ENCODE measurements at places on chromosomes 12 and 14.

DNA sequence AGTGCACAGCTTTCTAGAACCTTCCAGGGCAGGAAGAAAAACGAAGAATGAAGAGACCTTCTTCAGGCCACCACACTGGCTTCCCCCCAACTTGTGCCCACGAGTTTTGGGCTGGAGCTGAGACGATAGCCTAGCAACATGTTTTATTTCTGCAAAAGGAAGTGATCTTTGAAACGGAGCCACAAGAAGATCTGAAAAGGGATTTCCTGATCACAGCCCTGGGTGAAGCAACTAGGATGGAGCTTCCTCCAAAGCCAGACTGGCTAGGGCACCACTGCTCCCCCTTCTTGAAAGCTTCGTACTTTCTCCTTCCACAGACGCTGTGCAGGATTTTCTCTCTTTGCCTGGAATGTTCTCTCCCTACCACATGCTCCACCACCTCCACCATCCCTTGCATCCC lies 418.3 kb downstream of the MED13L start:
- DNase-seq = no peak

- DNase-seq = no peak
These were observed 540.2 kb upstream of the TMEM132C start for GRCh38 chr12:127726671-127727315.

- no peak for DNase-seq
These were observed 83.4 kb downstream of the GTF2A1 start for GRCh38 chr14:81137316-81137715.

DNA sequence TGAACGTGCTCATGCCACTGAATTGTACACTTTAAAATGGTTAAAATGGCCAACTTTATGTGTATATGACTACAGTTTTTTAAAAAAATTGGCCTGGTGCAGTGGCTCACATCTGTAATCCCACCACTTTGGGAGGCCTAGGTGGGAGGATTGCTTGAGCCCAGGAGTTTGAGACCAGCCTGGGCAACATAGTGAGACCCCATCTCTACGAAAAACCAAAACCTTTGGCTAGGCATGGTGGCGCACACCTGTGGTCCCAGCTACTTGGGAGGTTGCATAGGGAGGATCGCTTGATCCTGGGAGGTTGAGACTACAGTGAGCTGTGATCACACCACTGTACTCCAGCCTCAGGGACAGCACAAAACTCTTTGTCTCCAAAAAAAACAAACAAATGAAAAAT lies 5.3 kb downstream of the BRI3BP start:
- DNase-seq = no peak

- no peak for DNase-seq
These were observed 442 bp downstream of the FLVCR2 start for GRCh38 chr14:75578786-75579337.

GRCh38 chr12:109740694-109741245 lies 27.1 kb downstream of the FAM222A start:
- DNase-seq = no peak

GRCh38 chr14:49553892-49554291 lies 32.3 kb downstream of the RPS29 start:
- DNase-seq = no peak

DNA sequence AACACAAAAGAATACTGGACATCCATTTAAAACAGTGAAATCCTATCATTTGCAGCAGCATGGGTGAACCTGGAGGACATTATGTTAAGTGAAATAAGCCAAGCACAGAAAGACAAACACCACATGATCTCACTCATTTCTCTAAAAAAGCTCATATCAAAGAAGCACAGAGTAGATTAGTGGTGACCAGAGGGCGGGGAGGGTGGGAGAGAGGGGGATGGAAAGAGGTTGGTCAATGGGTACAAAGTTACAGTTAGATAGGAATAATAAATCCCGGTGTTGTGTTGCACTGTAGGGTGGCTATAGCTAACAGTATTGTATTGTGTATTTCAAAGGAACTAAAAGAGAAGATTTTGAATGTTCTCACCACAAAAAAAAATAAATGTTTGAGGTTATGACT lies 52.4 kb downstream of the DUSP6 start:
- DNase-seq = no peak

GRCh38 chr14:29320286-29320685 lies 553.7 kb downstream of the FOXG1 start:
- no peak for DNase-seq

- no peak for DNase-seq
These were observed 12.1 kb downstream of the ATXN2 start for GRCh38 chr12:111586986-111587385.

- DNase-seq = no peak
These were observed 1.4 kb downstream of the SNRPF start for GRCh38 chr12:95859947-95860850.

DNA sequence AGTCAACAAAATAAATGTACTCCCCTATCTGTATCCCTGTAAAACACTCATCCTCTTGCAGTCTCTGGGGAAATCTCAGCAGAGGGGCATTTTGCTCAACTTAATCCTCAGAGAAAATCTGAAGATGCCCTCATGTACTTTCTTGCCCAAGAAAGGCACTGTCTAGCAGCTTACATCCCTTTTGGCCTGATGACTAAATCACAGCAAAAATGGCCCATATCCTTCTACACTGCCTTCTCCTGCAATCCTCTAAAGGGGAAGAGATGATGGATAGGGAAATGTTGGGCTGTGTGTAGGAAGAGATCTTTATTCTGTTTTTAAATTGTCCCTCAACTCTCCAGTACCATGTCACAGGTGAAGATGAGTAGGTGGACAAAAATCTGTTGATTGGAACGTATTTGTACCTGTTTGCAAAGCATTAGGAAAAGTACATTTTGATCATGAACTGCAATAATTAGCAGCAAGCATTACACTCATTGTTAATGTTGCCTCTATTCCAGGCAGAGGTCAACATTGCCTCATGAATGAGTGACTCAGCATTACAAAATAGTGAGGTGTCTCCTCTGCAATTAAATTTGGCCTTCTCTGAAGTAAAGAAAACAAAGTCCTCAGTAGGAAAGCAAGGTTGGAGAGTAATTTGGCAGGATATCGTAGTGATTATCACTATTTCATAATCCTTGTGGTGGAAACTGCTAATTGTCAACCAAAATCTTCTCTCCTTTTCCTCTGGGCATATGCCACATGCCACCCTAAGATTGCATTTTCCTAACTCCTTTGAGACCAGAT lies 172.4 kb upstream of the CAND1 start:
- no peak for DNase-seq

GRCh38 chr14:65002586-65003210 lies 16.0 kb downstream of the FNTB start:
- DNase-seq = no peak

DNA sequence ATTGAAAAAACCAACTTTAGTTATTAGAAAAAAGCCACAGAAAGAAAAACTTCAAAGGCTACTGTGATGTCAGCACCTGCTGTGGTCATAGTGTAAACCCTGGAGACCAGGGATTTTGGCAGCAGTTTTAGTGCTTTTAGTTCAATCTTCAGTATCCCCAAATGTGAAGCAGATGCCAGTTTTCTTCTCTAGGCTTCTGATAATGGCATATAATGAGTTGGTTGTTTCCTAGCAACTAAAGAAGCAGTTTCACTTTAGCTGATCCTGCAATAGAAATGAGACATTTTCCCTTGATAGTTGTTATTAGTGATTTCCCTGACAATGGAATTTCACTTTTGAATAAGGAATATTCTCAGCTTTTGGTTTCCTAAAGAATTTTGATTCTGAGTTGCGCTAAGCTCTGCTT lies 131.2 kb downstream of the NUBPL start:
- no peak for DNase-seq

GRCh38 chr12:52222692-52223091 lies 10.4 kb upstream of the KRT7 start:
- no peak for DNase-seq

DNA sequence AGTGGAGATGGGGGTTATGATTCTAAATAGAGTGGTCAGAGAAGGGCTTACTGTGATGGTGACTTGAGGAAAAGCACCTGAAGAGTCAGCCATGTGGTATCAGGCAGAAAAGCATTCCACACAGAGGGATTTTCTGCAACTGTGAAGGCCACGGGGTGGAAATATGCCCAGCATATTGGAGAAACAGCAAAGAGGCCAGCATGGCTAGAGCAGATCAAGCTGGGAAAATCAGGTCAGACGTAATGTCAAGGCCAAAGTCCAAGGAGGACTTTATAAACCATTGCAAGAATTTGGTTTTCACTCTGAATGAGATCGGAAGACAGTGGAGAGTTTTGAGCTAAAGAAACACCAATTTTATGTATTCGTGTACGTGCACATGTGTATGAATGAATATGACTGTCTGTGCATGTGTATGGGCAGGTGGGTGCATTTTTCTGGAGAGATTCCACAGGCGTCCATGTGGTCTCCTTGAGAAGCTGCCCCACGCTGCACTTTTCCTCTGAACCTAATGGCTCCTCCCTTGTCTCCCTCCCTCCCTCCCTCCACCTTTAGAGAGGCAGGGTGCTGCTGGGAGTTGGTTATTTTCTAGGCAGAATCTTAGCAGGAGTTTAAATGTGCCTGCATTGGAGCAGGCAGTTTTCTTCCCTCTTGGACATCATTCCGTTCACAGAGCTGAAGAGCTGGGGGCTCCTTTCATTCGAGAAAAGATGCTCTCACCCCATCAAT lies 97.4 kb upstream of the PPP4R3A start:
- no peak for DNase-seq

DNA sequence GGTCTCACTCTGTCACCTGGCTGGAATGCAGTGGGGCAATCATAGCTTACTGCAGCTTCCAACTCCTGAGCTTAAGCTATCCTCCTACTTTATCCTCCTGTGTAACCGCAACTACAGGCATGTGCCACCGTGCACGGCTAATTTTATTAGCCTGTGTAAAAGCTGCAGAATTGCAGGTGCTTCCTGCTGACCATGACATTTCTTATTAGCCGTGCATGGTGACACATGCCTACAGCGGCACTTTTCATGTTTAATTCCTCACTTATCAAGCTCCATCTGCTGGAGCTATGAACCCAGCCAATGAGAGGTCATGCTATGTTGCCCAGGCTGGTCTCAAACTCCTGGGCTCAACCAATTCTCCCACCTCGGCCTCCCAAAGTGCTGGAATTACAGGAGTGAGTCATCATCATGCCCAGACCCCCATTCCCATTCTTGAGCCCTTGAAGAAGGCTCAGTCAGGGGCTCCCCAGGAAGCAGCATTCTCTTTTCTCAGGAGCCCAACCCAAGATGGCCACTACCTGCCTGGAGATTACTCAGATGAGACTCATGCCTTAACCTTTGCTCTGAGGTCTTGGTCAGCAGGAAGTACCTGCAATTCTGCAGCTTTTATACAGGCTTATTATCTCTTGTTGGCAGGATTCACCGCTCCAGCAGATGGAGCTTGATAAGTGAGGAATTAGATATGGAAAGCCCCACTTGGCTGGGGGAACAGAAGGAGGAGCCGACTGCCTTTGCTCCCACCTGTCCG lies 503.2 kb downstream of the MED13L start:
- DNase-seq = no peak

DNA sequence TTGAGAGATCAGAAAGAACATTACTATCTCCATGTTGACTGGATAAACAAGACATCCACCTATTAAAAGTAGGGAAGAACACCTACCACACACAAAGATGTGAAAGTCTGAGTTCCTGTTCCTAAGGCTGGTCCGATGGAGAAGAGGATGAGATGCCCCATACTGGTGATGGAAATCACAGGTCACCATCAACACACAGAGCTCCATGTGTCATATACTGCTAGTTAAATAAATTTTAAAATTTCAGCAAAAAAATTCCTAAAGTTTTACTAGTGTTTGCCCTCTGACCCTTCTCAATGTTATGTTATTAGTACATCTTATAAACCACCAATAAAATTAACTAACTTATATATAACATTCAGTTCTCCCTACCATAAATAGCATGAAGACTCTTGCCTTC lies 59.1 kb downstream of the KCNA5 start:
- DNase-seq = no peak

DNA sequence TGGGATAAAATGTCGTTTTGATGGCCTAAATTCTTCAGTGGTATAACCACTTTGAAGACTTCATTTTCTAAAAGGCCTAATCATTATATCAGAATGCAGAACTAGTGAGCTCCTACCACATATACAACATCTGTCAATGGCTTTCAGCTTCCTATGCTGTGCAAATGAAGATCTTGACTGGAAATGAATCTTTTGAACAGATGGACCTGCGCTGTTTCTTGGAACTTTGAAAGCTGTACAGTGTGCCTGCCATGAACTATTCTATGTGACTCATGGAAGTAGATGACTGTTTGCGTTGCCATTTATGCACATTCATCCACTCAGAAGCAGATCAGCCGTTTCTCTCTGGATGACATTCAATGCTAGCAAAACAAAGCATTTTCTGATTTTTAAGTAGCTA lies 542.2 kb upstream of the USP15 start:
- DNase-seq = no peak

GRCh38 chr12:108090107-108090899 lies 38.8 kb upstream of the WSCD2 start:
- no peak for DNase-seq

GRCh38 chr12:112023759-112024396 lies 10.7 kb downstream of the ERP29 start:
- DNase-seq = no peak

DNA sequence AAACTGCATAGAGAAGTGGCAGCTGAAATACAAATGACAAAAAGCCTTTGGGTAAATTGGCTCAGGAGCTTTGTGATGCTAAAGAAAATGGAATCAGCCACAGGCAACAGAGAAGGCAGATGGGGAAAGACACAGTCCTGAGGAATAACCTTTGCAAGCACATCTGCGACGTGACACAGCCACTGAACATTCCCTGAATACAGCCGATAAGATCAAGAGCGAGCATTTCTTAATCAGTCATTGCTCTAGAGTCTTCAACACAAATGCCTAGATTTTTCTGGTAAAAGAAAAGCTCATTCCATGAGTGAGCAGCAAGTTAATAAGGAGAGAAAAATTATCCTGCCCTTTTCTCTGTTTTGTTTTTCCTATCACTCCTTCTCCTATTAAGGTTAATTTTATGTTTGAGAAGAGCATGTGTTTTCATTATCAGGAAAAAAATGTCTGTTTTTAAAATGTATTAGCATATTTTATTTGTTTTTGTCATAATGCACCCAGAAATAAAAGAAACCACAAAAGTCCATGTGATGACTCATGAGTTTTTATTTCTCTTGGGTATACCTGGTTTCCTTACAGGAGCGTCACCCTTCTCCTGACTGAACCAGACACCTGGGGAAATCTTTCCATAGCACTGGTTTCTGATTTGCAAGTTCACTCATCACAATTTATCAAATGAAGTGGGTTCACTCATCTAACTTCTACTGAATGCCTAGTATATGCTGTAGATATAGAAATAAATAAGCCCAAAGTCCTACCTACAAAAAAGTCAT lies 45.4 kb upstream of the PCED1B start:
- no peak for DNase-seq

- DNase-seq = no peak
These were observed 149.0 kb upstream of the SEL1L start for GRCh38 chr14:81682701-81683100.

All from stimulated activated CD8-positive, alpha-beta memory T cell treated with anti-CD3 and anti-CD28 coated beads, Interleukin-4, amount 100 ng/mL, for 4 hours (primary cell).